Body of pancreas (tissue), 4 donors: ENCODE measurements at places on chromosomes 2 and 18.

- DNase-seq: no peak
Observed at GRCh38 chr2:188475945-188476344, 184.3 kb downstream of the GULP1 start.

- no peak for DNase-seq
Observed at GRCh38 chr2:69131983-69132675, 119.2 kb downstream of the ANTXR1 start.

- no peak for DNase-seq
Observed at GRCh38 chr18:55588870-55589595, 1.0 kb upstream of the TCF4 start.

DNA sequence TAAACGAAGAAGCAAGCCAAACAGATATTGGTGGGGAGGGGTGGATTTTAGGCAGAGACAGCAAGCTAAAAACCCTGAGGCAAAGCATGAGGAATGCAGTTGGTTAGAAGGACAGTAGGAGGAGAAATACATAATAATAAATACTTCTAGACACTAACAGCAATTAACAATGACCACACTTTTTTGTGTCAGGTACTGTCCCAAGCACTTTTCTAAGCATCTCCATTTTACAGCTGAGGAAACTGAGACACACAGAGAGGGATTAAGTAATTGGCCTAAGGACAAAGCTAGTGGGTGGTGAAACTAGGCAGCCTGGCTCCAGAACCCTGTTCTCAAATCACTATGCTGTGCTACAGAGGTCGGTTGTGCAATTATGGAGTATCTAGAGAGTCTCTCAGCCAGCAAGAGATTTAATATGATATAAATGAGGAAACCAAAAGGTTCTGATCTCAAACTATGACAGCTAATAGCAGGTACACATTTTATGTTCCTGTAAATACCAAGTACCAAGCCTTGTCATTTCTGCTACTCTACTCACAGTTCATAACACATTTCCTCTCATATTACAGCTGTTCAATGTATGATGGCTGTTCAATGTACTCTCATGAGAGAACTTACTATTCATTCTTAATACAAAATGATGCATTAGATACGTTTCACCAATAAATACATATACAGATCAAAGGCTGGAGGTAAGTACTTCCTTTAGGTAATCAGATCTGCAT, 5.3 kb downstream of the MAP4K3 start:
- DNase-seq: no peak

GRCh38 chr2:5145801-5146200, 546.4 kb upstream of the SOX11 start:
- DNase-seq: no peak

- DNase-seq: no peak
Observed at GRCh38 chr18:1306641-1307040, 402.0 kb downstream of the ADCYAP1 start.

DNA sequence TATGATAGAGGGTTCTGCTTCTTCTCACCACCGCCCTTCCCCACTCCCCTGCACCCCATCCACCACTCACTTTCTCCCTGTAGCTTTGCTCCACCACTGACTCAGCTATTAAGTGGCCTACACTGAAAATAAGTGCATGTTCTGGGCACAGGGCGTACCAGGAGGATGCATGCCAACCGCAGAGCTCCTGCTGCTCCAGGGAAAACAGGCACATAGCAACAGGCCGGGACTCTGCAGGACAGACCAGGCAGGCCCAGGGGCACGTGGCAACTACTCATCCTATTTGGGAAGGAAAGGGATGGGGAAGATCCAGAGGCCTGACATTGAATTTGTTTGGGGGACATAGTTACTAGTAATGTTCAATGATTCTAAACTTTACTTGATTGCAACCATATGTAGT, 28.4 kb downstream of the ARL4C start:
- DNase-seq: no peak

DNA sequence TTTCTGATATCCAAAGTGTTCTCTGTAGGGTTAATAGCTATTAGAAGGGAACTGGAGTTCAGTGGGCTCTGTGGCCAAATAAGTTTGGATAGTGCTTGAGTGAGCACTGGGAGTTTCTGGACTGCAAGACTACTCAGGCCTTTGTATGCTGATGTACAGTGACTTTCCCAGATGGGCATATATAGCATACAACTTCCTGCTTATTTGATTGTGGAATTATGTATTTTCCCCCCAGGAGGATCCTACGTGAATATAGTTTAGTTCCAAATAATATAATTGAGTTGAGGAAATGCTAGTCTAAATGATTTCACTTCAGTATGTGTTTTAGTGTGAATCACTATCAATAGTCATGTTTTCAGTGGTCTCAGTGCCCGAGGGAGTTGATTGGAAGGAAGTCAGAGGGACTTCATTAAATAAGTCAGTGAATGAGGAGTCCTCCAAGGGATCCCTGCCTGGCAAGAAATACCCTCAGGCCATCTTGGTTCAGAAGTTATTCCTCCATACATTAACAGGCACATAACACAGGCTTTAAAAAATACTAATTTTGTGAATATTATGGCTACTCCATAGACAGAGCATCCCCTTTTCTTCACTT, 251.4 kb downstream of the PRKCE start:
- DNase-seq: no peak

- no peak for DNase-seq
Observed at GRCh38 chr2:224126440-224126839, 87.4 kb upstream of the SERPINE2 start.

DNA sequence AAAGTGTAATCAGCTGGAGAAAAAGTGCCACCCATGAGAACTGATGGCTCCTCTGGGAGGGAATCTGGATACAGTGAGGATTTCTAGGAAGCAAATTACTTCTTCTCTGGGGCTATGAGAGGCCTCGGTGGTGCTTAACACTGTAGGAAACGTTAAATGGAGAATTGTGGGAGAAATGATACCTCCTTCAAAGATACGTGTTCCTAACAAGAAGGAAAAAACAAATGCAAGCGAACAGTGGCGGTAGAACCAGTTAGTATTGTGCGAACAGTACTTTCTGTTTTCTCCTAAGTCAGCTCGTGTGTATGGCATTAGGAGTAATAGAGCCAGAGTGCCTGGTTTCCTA, 587 bp upstream of the MTIF2 start:
- DNase-seq: no peak

DNA sequence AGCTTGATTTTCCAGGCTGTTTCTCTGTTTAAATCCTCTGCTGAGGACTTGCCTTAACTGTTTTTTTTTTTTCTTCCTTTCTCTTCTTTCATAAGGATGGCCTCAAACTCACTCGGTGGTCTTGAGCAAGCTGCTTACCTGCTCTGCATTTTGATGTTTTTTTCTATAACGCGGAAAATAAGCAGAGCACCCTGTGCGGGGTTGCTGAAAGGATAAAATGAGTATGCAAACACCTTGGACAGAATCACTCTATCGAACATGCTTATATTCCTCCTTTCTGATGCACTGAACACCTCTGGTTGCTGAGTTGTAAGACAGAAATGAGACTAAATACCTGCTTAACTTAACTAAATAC, 41.1 kb upstream of the DSC1 start:
- no peak for DNase-seq

DNA sequence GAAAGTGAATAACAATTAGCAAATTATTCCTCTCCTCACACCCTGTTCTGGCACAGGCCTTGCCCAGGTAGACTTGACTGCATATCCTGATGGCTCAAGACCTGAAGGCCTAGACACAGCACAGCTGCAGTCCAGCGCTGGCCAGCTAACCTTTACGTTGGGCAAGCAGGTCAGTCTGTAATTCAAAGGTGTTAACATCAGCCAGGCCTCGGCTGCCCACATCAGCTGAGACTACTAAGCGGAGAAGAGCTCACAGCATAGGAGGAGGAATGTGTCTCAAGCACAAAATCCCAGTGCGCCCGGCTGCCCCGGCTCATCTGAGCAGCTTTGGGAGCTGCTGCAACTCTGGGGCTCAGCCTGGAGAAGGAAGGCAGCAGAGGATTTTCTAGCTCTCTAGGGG, 33.5 kb upstream of the OTOF start:
- no peak for DNase-seq

DNA sequence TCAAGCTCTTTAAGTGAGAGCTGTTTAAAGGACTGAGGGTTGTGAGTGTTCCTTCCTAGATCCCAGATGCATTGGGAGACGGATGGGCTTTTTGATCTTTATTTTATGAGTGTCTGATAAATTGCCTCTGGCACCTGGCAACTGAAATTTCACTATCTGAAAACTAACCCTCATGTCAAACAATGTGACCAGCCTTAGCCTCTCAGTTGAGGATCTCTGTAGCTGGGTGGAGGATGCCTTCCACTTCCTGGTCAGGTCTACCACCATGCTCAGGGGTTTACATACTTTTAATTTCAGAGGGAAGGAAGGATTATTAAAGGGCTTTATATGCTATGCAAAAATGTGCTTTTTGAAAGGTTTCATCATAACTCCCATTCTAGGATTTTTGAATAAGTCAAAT, 70.5 kb upstream of the NT5C1B start:
- no peak for DNase-seq

DNA sequence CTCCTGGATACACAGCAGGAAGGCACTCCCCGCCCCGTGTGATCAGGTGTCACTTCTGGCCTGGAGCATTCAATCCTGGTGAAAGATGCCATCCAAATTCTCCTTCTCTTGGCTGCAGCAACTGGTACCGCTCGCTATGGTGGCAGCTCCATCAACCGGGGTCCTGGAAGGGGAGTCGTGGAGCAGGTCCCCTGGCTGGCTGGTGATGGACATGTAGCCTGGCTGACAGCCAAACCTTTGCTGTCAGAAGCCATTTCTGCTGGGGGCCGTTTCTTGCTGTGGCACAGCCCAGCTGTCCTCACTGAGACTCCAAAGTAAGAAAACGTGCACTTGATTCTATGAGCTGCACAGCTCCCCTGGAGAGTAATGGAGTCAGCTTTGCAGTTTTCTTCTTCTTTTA, 7.1 kb upstream of the CYS1 start:
- DNase-seq: no peak

DNA sequence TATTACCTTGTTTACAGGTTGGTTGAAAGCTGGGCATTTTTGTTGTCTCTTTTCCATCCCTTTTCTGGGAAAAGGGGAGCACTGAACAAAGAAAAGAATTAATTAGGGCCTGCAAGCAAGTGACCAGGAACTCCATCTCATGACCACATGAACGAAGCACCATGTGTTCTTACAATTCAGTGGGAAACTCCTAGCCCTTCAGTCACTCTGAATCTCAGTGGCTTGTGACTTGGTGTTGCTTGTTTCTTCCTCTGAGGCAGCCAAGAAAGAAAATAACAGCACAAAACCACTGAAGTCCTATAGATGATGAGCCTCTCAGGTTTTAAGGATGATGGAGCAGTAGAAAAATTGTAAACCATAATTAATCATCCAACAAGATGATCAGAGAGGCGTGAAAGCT, 129.1 kb upstream of the CAB39 start:
- DNase-seq: no peak

GRCh38 chr2:107340955-107341354, 455.0 kb upstream of the ST6GAL2 start:
- DNase-seq: no peak

- no peak for DNase-seq
Observed at GRCh38 chr2:2015646-2016045, 271.3 kb upstream of the PXDN start.

DNA sequence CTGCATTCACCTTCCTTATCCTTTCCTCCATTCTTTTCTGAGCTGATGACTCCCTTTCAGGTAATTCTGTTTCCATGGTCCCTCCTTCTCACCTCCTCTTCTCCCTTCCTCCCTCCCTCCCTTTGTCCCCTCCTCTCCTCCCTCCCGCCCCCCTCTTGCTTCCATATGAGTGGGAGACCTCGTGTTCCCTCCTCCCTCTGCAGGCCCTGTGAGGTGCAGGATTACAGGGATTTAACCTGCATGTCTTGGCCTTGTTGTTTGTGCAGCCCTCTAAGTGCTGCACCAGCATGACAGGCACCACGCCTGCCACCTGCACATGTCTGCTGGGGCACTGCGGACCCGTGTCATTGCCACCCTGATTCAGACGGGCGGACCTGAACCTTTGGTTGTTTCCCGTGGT, 103.1 kb downstream of the SNTG2 start:
- no peak for DNase-seq

DNA sequence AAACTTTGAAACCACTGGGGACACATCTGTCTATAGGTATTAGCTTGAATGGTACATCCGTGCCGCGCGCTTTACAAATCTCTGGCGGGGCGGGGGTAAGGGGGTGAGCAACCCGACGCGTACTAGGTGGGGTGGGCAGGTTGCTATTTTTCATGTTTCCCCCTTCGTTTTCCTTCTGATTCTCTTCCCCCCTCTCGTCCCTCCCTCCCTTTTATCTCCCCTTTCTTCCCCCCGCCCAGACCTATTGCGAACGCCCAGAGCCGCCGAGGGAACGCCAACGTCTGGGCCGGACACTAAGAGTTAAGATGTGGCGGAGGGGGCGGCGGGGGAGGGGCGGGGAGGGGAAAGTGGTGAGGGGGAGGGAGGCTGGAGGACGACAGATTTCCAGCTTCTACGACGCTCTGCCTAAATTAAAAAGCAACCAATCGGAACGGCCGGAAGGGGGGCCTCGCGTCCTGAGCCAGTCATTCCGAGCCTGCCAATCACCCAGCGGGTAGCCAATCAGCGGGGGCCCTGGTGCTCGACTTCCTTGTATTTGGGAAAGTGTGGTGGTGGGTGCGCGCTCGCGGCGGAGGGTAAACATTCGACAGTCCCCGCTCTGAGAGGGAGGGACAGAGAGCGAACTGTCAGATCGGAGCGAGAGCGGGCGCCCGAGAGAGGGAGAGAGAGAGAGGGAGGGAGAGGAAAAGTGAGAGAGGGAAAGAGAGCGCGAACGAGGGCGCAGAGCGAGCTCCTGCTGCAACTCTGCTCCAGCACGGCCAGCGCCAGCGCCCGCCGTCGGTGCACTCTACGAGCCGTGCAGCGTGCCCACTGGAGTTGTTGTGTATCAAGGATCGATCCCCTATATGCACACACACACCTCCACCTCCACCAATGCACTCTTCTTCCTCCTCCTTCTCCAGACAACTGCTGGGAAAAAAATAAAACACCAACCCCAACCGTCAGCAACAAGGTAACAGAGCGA, at the start of gene POU3F3:
Gene POU3F3, plus strand, starts transcription at position 582 of the 964 bp plus-strand sequence. CDS start 1,396 bp downstream, outside the sequence.
- DNase-seq: peak; percentile 56

GRCh38 chr2:82282111-82282882, 1977.7 kb upstream of the LRRTM1 start:
- no peak for DNase-seq

- no peak for DNase-seq
Observed at GRCh38 chr18:36589857-36590543, 238.8 kb downstream of the TPGS2 start.

GRCh38 chr2:68152681-68153347, 4.9 kb upstream of the PNO1 start:
- no peak for DNase-seq

DNA sequence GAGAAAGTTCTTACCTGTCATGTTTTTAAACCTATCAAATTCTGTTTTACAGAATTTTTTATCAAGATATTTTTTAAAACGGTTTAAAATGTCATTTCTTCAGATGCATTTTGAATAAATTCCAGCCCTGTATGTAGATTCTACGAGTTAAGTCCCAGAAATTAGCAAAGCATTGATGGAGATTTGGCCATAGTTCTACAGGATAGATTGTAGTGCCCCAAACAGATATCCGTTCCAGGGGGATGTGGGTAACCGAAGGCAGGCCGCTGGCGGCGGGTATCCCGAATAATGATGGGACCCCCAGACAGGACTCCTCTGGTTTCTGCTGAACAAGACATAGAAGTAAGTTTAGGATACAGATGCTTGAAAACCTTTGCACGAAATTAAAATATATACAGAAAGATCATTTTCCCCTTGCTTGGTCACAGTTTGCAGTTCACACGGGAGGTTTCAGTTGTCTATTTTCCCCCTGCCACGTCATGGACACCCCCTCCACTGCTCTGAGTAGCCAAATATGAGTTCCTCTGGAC, 755 bp downstream of the NOL4 start:
- DNase-seq: no peak

GRCh38 chr2:190822043-190822442, 58.6 kb upstream of the GLS start:
- DNase-seq: no peak

GRCh38 chr2:234107861-234108260, 57.4 kb downstream of the SPP2 start:
- no peak for DNase-seq
